ENCODE measurements at places on chromosomes 4 and X.

- DNase-seq: no peak
Observed at GRCh38 chrX:13598877-13599276, 29.5 kb downstream of the EGFL6 start.

- DNase-seq: no peak
Observed at GRCh38 chr4:164381859-164382258, 372.1 kb upstream of the SMIM31 start.

GRCh38 chrX:53283567-53283966 lies 2.2 kb upstream of the IQSEC2 start:
- DNase-seq: no peak

DNA sequence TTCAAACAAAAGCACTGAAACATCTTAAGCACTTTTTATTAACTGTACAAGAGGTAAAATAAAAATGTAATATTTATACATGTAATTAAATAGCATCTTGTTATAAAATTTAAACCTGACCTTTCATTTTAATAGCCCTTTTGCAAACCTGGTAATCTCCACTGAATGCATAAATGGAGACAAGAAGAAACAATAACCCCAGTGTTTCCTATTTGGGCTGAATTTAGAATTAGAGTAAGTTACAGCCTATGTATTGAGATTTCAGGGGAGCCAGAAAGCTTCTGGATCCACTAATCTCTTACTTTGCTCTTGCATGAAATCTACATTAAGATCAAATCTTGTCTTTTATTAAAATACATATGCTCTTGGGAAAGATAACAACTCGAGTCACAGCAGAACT lies 261.8 kb downstream of the ADGRL3 start:
- no peak for DNase-seq

DNA sequence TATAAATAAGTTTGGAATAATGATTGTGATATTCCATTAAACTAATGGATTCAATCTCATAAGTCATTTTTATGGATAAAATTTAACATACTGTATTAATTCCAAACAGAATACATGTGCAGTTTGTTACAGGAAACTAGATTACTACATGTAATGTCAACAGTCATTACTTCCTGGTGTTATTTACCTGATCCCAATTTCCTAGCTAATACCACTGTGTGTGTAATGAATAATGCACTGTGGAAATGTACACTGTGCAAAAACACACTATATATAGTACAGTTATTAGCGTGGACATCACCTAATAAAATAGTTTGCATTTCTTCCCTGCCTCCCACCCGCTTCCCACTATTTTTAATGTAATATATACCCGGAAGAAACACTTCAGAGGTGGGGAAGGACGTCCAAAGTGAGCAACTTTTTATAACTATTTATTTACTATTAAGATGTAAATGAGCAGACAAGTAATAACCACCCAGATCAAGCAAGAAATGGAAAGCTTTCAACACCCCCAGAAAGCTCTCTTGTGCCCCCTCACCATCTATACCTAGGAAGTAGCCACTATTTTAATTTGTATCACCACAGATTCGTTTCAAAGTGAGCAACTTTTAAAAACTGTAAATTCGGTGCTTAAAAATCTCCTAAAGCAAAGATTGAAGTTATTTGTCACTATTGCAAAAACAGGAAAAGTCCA lies 219.1 kb downstream of the THOC2 start:
- DNase-seq: no peak

GRCh38 chr4:74364652-74365491 lies at the start of gene EREG:
Gene EREG, plus strand, starts transcription at chr4:74365145. Its CDS starts 164 bp downstream, at chr4:74365309.
- DNase-seq: no peak

- DNase-seq: no peak
Observed at GRCh38 chrX:103440621-103441020, 64.3 kb downstream of the BEX3 start.

DNA sequence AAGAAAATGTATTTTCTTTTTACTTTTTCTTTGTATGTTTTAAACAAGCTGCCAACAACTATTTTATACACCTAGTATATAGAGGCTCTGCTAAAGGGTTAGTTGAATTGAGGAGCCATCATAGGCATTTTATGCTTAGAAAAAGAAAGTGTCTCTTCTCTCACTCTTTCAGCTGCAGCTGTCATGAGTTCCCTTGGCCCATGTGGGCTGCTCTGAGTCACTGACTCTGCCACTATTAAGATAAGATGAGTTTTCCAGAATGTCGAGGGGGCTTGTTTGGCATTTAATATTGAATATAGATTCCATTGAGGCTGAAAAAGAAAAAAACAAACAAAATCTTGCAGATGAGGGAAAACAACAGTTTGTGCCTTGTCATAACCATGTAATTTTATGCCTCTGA lies 126.0 kb upstream of the PAQR3 start:
- DNase-seq: peak; percentile 46

GRCh38 chrX:135543924-135544323 lies 23.5 kb downstream of the INTS6L start:
- DNase-seq: peak; percentile 23

GRCh38 chrX:106987488-106987887 lies 12.5 kb downstream of the MORC4 start:
- DNase-seq: no peak

GRCh38 chr4:158444621-158445020 lies 77.1 kb upstream of the RXFP1 start:
- DNase-seq: no peak

GRCh38 chrX:115547448-115547847 lies 13.5 kb upstream of the PLS3 start:
- DNase-seq: no peak

GRCh38 chrX:146241902-146242301 lies 424.3 kb downstream of the SLITRK2 start:
- no peak for DNase-seq

DNA sequence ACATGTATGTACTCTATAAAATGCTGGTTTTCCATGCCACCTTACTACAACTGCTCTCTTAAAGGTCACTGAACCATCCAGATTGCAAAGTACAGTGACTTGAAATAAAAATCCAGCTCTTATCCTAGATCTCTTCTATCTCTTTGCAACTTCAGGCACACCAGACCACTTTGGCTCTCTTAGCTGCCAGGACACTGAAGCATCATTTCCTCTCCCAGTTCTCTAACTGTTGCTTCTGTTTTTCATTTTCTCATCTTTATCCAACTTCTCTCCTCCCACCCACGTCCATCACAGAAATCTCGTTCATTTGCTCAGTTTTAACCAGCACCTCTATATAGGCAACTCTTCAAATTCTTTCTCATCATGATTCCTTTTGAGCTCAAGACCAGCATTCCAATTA lies 74.3 kb downstream of the METTL14 start:
- no peak for DNase-seq

DNA sequence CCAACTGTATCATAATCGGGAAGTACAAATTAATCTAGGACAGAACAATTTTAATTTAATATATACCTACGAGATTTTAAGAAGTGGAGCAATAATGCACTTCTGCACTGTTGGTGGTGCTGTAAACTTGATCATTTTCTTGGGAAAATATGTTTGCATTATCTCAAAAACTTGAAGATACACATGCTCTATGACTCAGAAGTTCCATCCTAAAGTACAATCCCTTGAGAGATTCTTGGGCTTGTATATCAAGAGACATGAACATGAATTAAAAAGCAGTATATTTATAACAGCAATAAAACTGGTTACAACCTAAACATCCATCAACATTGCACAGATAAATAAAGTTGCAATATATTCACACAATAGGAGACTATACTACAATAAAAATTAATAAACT lies 168.8 kb downstream of the CLCN4 start:
- no peak for DNase-seq

- no peak for DNase-seq
Observed at GRCh38 chr4:156547891-156548290, 423.7 kb downstream of the PDGFC start.

DNA sequence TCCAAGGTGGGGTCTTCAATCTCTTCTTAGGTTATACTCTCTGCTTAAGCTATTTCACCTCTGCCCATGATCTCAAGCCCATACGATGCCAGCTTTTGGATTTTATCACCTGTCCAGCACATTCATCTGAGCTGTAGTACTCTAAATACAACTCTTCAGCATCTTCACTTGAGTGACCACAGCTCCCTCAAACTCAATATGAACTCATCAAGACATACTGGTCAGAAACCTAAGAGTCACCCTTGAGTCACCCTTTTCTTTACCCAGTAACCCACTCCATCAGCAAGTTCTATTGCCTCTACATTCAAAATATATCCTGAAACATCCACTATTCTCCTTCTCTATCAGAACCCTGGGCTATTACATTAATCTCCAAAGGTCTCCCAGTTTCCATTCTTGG lies 69.4 kb downstream of the DCHS2 start:
- no peak for DNase-seq

DNA sequence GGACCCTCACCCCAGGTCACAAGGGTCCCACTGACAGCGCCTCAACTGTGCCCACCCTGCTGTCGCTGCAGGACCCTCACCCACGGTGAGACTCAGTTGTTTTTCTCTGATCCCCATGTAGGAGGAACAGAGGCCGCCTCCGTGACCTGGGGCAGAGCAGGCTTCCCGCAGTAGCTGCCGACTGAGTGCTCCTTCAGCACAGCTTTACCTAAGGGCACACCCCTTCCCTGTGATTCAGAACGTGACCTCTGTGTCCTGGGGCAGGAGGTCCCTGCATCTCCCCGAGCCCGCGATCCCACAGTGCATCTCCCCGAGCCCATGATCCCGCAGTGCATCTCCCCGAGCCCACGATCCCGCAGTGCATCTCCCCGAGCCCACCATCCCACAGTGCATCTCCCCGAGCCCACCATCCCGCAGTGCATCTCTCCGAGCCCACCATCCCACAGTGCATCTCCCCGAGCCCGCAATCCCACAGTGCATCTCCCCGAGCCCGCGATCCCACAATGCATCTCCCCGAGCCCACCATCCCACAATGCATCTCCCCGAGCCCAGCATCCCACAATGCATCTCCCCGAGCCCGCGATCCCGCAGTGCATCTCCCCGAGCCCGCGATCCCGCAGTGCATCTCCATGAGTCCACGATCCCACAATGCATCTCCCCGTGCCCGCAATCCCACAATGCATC lies 23.6 kb downstream of the PPP2R3B start:
- no peak for DNase-seq

- no peak for DNase-seq
Observed at GRCh38 chr4:138275963-138276621, 33.9 kb upstream of the SLC7A11 start.

DNA sequence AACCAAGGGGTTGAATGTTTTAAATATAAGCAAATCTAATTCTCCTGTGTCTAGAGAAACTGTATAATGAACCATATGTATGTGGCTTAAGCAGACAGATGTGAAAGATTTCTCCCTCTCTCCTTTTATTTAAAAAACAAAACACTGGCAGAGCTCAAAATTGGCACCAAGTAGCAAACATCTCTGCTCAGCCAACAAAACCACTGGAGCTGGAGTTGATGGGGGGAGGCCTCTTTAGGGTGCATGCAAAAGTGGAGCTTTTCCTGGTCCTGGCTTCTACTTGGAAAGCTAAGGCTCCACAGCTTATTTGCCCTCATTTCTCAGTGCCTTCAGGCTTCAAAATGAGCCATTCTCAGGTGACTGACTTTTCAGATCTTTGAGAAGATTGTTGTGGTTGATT lies 95.6 kb downstream of the REPS2 start:
- DNase-seq: no peak
